Fibroblast of skin of left quadriceps (primary cell): ENCODE measurements at places on chromosomes 3 and 15.
A peak's percentile ranks its signal among the peaks of the same experiment; 100 is the strongest.

GRCh38 chr3:192422997-192423342 lies 304.4 kb downstream of the FGF12 start:
- no peak for DNase-seq

DNA sequence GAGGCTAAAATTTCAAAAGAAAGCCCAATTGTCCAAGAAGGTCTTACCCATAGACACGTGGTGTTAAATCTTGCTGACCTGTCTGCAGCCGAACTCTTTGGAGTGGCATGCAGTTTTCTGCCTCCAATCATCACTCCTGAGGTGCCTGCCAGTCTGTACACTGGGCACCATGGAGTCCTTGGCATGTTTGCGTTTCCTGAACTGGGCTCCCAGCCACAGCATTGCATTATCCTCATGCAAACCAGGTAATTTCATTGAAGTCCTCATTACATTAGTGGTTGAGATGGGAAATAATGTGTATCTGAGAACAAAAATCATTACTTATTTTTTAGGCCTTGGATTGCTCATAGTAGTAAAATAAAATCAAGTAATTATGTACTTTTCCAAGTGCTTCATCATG lies 152.3 kb downstream of the AKAP13 start:
- no peak for DNase-seq

GRCh38 chr3:55658270-55658669 lies 171.2 kb upstream of the WNT5A start:
- DNase-seq: no peak

GRCh38 chr3:66010739-66011655 lies 27.7 kb downstream of the MAGI1 start:
- no peak for DNase-seq

- no peak for DNase-seq
Observed at GRCh38 chr15:92112180-92112579, 258.7 kb downstream of the SLCO3A1 start.

GRCh38 chr3:54822206-54822605 lies 105.7 kb downstream of the LRTM1 start:
- peak; percentile 25 for DNase-seq

DNA sequence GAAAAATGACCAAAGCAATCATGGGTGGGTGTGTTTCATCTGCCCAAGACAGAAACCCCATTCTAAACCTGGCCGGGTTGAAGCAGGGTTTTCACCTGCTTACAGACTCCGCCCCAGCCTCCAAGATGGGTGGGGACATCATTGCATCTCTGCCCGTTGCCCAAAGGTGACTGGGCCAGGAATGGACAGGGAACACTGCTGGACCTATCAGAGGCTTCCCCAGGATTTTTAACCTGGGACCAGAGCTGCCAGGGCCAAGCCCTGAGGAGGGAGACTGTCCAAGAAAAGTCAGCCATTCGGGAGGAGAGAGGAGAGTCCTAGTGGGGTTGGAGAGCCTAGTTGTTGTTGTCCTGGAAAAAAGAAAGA lies 109.7 kb upstream of the ALDH1A3 start:
- DNase-seq: no peak

DNA sequence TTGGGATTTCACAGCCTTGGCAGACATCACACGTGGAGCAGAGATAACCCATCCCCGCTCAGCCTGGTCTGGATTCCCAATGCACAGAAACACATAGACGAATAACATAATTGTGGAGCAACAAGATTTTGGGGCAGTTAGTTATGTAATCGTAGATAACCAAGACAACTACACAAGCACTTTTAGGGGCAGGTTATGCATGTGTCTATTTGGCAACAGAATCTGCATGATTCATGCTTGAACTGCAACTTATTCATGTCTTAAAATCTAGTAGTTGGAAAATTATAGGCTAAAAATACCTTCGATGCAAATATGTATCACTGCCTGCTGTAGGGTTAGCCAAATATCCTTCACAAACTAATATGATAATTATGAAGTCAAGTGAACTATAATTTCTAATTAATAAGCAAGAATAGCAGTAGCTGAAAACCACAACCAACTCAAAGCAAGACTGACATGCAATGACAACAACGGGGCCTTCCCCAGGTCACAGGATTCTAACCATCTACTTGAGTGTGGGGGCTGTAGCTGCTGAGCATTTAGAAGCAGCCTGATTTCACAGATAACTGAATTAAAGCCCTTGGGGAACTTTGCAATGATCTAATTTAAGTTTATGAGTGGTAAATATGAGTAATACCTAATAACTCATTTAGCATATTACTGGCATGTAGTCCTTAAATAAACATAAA lies 31.1 kb downstream of the DGKG start:
- no peak for DNase-seq

GRCh38 chr3:177351757-177352158 lies 154.5 kb upstream of the TBL1XR1 start:
- no peak for DNase-seq

GRCh38 chr3:21621181-21621651 lies 129.8 kb downstream of the ZNF385D start:
- peak; percentile 61 for DNase-seq

GRCh38 chr15:26891448-26892181 lies 24.8 kb downstream of the GABRA5 start:
- DNase-seq: peak; percentile 64

DNA sequence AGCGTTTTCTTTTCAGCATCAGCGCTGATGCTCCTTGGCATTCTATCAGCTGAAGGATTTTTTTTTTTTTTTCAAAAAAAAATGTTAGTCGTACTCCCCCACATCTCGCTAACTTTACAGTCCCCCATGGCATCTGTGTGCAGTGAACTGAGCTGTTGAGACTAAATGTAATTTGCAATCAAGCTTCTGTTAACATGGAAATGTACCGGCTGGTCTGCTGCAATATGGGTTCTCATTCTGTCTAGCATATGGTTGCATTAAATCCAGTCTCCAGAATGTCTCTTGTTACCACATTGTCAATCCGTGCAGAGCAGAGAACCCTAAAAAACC lies 32.2 kb upstream of the TPRG1 start:
- DNase-seq: no peak

DNA sequence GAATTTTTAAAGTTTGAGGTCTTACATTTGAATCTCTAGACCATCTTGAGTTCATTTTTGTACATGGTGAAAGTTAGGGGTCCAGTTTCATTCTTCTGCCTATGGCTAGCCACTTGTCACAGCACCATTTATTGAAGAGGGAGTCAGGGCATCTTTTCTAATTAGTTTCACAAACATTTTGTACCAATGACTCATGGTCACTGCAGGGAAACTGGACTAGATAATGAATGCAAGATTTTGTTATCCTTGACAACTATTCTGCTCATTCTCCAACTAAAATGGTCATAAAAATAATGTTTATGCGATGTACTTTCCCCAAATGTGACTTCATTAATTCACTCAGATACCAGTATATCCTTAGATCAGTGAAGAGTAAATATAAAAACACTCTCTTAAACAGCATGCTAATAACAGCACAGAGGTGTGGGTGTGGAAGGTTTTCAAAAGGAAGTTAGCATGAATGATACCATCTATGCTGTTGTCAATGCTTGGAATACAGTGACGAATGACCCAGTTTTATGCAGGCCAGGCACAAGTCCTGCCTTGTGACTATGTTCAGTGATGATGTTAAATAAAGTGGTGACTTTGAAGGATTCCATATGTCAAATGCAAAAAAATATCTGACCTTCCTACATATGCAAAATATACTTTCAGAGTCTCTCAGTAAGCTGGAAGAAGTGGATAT lies 314.9 kb upstream of the TMCO5A start:
- DNase-seq: peak; percentile 9

GRCh38 chr3:138186803-138187295 lies 252 bp upstream of the ARMC8 start:
- DNase-seq: peak; percentile 69

DNA sequence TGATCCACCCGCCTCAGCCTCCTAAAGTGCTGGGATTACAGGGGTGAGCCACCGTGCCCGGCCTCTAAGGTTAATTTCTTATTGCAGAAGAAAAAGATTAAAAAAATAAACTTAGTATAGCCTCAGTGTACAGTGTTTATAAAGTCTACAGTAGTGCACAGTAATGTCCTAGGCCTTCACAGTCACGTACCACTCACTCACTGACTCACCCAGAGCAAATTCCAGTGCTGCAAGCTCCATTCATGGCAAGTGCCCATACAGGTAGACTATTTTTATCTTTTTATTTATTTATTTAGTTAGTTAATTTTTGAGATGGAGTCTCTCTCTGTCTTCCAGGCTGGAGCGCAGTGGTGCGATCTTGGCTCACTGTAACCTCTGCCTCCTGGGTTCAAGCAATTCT lies 3.2 kb upstream of the FLNB start:
- no peak for DNase-seq

DNA sequence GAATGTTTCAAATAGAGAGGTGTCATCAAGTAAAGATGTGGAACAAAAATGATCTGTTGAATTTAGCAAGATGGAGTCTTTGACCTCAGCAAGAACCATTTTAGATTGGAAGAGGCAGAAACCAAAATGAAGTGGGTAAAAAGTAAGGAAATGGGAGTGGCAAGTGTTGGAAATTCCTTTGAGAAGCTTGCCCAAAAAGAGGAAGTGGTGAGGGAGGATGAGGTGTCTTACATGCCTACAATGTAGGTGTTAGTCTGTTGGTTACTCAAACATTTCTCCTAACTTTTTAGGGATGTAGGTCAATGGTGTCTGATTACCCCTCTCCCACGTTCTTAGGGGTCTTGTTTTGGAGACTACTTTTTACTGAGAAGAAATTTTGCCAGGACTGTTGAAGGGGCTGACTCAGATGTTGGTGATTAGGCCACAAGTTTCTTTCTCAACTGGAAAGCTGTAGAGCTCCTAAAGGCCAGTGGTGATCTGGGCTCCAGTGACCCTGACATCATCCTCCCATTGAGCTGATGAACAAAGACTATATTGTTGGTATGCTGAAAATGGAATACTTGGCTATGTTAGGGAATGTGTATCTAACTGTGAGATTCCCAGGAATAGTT lies 5.1 kb downstream of the PPP2R3A start:
- no peak for DNase-seq

- peak; percentile 32 for DNase-seq
Observed at GRCh38 chr15:82056958-82057823, 11.4 kb upstream of the MEX3B start.

GRCh38 chr3:55505776-55506175 lies 18.7 kb upstream of the WNT5A start:
- DNase-seq: no peak

- no peak for DNase-seq
Observed at GRCh38 chr3:194083637-194084224, 52.2 kb upstream of the HES1 start.

DNA sequence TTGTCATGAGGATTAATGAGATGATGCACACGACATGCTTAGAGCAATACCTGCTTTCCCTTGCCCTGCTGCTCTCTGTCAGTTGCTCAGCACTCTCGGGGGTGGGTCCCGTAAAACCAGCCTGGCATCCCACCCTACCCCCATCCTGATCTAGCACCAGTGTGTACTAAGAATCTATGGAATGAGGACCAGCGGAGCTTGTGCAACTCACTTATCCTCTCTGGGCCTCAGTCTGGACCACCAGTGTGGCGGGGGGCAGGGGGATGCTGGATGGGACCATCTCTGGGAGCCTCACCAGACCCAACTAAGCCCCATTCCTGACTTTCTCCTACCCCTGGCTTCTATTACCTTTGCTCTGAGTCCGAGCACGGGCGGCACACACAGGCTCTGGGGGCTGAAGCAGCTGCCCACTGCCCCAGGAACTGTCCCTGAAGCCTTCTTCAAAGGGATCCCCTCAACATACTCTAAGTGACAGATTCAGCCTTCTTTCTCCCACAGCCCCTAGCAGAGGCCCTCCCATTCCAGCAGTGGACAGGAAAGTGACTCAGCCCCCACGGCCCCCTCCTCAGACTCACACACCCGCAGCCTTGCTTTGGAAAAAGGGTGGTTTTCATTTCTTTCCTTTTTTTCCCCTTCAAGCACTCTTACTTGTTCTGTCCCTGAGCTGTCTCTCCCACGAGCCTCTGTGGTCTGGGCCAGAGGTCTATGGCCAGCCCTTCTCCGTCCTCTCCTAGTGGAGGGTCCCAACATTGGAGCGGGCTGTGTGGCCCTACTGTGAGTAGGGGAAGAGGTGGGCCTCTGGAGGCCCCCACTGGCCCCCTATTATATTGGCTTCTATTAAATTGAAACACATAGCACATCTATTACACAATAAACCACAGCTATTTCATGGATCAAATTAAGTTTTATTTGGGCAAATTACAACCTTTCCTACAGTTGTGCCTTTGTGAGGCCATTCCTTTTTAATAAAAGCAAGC lies 100.3 kb downstream of the SMAD6 start:
- peak; percentile 77 for DNase-seq

DNA sequence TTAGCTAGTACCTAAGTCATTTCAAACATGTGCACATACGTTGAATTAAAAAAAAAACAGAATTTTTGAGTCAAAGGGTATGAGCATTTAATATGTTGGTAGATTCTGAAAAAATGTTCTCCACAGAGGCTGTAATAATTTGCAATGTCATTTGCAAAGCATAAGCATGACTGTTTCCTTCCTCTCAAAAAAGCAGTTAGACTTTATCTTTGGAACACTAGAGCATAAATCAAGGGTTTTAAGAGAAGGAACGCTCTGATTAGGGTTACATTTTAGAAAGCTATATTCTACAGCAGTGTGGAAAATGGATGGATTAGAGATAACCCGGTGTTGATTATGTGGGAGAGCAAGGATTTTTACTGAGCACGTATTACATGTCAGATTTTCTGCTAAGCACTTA lies 193.7 kb downstream of the WDR72 start:
- no peak for DNase-seq

- DNase-seq: peak; percentile 88
Observed at GRCh38 chr3:152185891-152186630, 82.7 kb upstream of the MBNL1 start.

DNA sequence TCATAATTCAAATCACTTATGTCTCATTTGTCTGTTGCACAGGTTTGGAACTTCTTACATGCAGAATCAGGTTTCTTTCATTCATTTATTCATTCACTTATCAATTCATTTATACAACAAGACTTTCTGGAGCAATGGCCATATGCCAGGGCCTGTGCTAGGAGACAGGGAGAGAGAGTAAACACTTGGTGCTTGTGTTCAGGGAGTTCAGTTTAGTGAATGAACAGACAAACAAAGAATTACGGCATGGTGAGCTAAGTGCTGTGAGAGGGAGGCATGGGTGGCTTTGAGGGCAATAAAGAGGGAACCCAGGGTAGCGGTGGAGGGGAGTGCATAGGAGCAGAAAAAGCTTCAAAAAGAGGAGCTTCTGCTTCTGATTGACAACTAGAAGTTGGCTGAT lies 8.5 kb upstream of the IREB2 start:
- DNase-seq: no peak

GRCh38 chr3:42493126-42493797 lies 9.2 kb upstream of the VIPR1 start:
- no peak for DNase-seq

- DNase-seq: no peak
Observed at GRCh38 chr15:80234883-80235282, 17.1 kb downstream of the CTXND1 start.

GRCh38 chr3:119219069-119219468 lies 21.6 kb downstream of the B4GALT4 start:
- DNase-seq: no peak

GRCh38 chr15:82052751-82053150 lies 6.9 kb upstream of the MEX3B start:
- DNase-seq: no peak
